ENCODE measurements at places on chromosomes 3 and 15. TPM values are rescaled to one million over a fixed set of nuclear protein-coding genes. Genes with fewer than 3 reads are reported as not detected.

- H3K4me1 ChIP-seq, result no peaks in the 10 kb centered on the region
- no peak for DNase-seq
- H3K27me3 ChIP-seq, result no peaks in the 10 kb centered on the region
- H3K36me3 ChIP-seq, result no peaks in the 10 kb centered on the region
- H3K27ac ChIP-seq, result no peak overlapping the region
- H3K4me3 ChIP-seq, result no peak overlapping the region
Measured at GRCh38 chr3:112761062-112761638, 85.5 kb downstream of the CD200R1L start.

DNA sequence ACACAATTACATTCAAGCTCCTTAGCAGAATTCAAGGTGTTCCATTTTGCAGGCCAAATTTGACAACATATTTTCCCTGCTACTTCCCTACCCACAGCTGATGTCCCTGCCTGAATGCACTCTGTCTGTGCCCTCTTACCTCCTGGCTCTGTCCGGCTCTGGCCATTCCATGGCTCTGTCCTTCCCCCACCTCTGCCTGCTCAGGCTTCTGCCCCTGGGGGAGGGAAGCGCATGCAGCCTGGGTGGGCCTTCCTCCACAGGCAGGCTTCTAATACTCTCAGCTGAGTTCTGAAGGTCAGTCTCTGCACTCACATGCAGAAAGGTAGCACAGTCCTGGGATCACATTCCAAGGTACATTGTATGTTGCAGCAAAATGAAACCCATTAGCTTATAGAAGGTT is 113.6 kb upstream of the CACNA2D3 start:
- no peak overlapping the region for H3K4me3 ChIP-seq
- no peak for DNase-seq
- H3K27ac ChIP-seq, result no peak overlapping the region
- H3K4me1 ChIP-seq, result no peaks in the 10 kb centered on the region
- no peaks in the 10 kb centered on the region for H3K27me3 ChIP-seq

GRCh38 chr15:92569778-92570177 is 85.8 kb downstream of the FAM174B start:
- H3K36me3 ChIP-seq, result no peaks in the 10 kb centered on the region
- H3K27ac ChIP-seq, result no peak overlapping the region
- H3K27me3 ChIP-seq, result no peaks in the 10 kb centered on the region
- H3K4me1 ChIP-seq, result no peaks in the 10 kb centered on the region

DNA sequence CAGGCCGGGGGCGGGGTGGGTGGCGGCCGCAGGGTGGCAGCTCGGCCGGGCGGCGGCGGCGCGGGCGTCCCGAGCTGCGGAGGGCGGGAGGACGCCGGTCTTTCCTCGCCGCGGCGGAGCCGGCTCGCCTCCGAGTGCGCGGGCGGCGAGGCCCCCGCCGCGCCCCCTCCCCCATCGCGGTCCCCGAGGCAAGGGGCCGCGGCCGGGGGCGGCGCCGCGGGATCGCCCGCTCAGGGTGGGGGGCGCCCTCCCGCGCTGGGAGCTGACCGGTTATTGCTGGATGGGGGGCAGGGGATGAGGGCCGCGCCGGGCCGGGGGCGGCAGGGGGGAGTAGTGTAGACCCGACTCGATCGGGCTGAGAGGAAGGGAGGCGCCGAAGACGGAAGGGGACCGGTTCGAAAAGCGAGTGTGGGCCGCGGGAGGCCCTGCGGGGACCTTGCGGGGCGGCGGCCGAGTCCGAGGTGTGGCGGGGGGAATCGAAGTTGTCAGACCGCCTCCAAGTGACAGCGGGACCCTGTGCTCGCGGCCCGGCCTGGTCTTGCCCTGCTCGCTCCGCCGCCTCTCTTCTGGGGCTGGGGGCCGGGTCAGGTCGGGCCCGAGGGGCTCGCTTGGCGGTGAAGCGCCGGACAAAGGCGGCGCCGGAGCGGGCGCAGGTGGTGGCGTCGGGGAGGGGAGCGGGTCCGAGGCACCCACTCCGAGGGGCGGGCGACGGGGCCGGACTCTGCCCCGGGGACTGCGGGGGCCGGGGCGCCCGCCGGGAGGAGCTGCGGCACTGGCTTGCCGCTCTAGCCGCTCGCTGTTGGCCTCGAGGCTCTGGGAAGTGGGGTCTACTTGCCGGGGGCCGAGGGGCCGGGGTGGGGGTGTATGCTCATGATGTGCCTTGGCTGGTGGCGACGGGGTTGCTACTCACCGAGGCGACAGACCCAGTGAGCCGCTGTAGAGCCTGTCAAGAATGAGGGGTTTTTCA is 1.1 kb downstream of the BAHD1 start:
- H3K27me3 ChIP-seq, result peaks cover 6% of the 10 kb centered on the region
- peaks cover 60% of the 10 kb centered on the region for H3K4me1 ChIP-seq
- H3K36me3 ChIP-seq, result no peaks in the 10 kb centered on the region
- peak overlapping the region; percentile 49 for H3K27ac ChIP-seq
- peak overlapping the region; percentile 45 for H3K4me3 ChIP-seq
- DNase-seq, result no peak

The SH3GL3 gene
- total RNA-seq, result not detected

Measured in CD4-positive, alpha-beta memory T cell (primary cell).